ENCODE measurements at places on chromosomes 11 and 22.
A peak's percentile ranks its signal among the peaks of the same experiment; 100 is the strongest.

- DNase-seq: peak; percentile 93
Observed at GRCh38 chr22:39185601-39186012, 33.1 kb upstream of the CBX7 start.

DNA sequence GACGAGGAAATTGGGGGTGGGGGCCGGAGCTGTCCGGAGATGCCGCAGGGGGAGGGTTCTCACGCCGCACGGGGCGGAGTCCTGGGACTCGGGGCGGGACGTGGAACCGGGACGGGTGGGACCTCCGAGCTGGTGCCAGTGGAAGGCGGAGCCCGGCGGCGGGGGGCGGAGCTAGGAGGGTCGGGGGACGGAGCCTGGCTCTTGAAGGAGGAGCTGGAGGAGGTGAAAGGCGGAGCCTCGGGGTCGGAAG is 271 bp downstream of the FKBP2 start:
- peak; percentile 100 for DNase-seq

DNA sequence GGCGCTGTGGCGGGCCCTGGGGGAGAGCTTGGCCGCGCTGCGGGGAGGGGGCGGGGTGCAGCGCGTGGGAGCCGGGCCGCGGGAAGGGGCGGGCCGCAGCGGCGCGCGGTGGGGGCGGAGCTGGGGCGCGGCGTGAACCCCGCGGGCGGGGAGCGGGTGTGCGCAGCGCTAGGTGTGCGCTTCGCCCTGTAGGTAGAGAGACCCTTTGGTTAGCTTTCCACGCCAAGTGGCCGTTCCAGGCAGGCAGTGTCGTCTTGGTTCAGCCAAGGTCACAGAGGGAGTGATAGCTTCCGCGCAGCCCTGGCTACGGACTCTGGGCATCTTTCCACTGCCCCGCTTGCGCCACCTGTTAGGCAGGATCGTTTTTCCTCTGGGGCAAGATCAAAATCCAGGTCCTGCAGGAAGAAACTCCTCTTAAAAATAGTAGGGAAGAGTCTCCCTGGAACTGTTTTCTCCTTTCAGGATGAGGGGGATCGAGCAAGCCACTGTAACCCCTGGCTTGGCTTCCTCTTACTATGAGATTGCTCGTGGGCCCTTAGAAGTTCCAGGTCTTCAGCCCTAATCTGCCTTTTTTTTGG is 434 bp downstream of the BANF1 start:
- DNase-seq: peak; percentile 47

DNA sequence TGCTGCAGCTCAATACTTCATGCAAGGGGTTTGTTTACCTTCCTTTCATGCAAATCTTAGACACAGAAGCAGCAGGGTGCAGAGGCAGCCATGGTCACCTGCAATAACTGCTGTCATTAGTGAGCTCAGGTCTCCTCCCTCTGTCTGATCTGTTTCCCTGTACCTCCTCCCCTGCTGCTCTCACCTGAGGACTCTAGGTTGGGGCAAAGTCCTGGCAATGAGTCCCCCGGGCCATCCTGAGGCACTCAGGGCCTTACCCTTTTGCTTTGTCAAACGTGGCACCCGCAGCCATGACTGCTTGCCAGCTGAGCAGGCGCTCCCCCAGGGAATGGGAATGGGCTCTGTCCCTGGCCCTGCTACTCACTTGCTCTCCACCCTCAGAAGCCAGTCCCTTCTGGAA is 3.9 kb downstream of the LRRC10B start:
- DNase-seq: no peak

GRCh38 chr11:91163619-91164451 is 941.0 kb upstream of the CHORDC1 start:
- no peak for DNase-seq

- no peak for DNase-seq
Observed at GRCh38 chr11:6258141-6258540, 1.5 kb upstream of the CCKBR start.

GRCh38 chr11:130209954-130210854 is 50.6 kb downstream of the ST14 start:
- DNase-seq: no peak

DNA sequence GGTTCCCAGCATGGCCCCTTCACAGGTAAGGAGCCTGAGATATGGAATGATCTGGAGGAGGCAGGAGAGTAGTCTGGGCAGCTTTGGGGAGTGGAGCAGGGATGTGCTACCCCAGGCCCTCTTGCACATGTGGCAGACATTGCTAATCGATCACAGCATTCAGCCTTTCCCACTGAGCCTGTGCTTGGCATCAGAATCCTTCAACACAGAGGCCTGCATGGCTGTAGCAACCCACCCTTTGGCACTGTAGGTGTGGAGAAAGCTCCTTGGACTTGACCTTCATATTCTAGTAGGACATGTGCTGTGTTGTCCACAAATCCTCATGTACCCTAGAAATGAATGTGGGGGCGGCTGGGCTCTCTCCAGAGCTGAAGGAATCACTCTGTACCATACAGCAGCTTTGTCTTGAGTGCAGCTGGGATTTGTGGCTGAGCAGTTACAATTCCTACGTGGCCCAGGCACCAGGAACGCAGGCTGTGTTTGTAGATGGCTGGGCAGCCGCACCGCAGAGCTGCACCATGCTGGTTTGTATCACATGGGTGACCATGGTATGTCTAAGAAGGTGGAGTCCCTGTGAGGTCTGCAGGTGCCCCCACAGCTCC is 21.8 kb upstream of the PPP6R3 start:
- DNase-seq: no peak

DNA sequence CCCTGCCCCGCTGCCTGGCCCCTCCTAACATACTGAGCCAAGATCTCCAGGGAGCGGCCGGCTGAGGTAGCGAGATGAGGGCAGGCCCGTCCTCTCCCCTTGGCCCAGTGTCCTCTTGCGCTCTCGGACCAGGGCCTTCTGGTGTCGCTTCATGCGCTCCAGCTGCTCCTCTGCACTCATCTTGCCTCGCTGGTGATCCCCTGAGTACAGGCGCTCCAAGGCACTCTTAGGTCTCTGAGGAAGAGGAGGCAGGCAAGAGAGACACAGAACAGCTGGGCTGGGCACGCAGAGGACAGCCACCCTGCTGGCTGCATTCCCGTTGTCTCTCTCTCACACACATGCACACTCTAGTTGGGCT is 50.6 kb downstream of the C11orf58 start:
- DNase-seq: peak; percentile 80

DNA sequence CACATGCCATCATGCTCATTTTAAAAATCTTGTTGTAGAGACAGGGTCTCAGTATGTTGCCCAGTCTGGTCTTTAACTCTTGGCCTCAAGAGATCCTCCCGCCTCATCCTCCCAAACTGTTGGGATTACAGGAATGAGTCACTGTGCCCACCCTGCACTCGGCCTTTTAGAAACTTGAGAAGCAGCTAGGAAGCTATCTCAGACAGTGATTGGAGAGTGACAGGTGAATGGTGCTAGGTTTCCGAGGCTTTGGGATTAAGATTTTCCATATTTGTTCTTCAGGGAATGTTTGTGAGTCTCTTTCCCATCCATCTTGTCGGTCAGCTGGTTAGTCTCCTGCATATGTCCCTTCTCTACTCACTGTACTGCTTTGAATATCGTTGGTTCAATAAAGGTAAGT is 10.5 kb downstream of the EI24 start:
- DNase-seq: no peak

- no peak for DNase-seq
Observed at GRCh38 chr11:89521792-89522191, 30.6 kb upstream of the NOX4 start.

DNA sequence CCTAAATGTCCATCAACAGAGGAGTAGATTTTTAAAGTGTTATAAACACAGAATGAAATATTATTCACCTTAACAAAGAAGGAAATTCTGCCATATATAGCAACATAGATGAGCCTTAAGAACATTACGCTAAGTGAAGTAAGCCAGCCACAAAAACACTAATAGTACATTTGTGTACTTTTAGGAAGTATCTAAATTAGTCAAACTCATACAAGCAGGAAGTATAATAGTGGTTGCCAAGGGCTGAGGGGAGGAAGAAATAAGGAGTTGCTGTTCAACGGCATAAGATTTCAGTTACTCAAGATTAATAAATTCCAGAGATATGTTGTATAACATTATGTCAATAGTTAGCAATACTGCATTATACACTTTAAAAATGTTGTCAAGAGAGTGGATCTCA is 181.7 kb upstream of the ZC3H12C start:
- no peak for DNase-seq

DNA sequence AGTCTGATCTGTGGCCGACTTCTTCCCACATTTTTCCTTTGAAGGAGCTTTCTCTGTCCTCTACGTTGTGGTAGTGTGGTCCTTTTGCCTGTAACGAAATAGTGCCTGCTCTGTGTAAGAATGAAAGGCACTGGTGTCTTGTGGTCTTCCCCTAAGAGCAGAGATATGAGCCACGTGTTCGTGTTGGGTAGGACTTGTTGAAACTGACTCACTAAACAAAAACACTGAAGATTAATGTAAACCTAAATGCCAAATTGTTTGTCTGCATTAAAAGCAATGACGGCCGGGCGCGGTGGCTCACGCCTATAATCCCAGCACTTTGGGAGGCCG is 10.1 kb upstream of the RPS3 start:
- no peak for DNase-seq

DNA sequence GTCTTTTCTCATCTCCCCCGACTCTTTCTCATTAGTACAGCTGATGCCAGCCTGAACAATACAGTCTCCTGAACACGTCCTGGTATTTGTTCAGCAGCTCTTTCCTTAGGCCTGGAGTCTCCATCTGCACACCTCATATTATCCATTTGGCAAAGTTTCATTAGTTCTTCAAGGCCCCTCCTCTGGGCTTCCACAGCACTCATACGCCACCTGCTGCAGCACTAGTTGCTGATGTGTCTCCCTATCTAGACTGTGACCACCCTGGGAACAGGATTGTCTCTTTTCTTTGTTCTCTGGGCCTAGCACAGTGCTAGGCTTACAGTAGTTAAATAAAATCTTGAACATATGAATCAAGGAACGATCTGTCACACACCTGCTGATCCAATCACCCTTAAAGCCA is 17.2 kb downstream of the DCHS1 start:
- no peak for DNase-seq

GRCh38 chr11:116499396-116500003 is 273.3 kb downstream of the BUD13 start:
- peak; percentile 76 for DNase-seq

DNA sequence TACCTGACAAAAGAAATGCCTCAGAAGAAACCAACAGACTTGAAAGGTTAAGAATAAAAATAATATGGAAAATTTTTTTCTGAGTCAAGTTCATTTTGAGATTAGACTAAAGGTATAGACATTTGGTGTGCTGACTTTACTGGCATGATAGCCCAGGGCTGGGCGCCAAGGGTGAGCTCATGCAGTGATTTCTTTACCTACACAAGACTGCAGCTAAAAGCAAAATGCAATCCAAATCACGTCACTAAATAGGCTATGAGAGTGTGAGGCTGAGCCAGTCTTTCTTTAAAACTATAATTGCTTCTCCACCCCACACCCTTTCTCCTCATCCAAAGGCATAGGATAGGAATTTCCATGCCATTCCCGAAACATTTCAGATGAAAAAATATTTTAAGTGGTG is 196.5 kb downstream of the FAM76B start:
- DNase-seq: peak; percentile 16

- DNase-seq: no peak
Observed at GRCh38 chr11:126514061-126514693, 158.7 kb downstream of the ST3GAL4 start.

- DNase-seq: peak; percentile 42
Observed at GRCh38 chr11:17894929-17895658, 117.8 kb downstream of the SERGEF start.

GRCh38 chr22:32795214-32795596 is 6.3 kb upstream of the TIMP3 start:
- DNase-seq: no peak

DNA sequence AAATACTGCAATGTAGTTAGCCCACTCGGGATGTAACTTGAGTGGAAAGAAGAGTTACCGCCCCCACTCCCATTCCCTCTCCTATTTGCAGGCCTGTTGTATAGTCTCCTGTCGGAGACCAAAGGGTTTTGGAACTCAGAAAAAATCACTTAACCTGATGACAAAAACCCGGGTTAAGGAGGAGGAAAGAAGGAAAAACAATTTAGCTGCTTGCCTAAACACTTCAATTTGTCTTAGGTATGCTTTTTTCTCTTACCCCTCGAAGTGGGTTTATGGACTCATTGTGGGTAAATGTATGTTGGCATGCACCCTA is 2.2 kb downstream of the YAP1 start:
- DNase-seq: peak; percentile 75

DNA sequence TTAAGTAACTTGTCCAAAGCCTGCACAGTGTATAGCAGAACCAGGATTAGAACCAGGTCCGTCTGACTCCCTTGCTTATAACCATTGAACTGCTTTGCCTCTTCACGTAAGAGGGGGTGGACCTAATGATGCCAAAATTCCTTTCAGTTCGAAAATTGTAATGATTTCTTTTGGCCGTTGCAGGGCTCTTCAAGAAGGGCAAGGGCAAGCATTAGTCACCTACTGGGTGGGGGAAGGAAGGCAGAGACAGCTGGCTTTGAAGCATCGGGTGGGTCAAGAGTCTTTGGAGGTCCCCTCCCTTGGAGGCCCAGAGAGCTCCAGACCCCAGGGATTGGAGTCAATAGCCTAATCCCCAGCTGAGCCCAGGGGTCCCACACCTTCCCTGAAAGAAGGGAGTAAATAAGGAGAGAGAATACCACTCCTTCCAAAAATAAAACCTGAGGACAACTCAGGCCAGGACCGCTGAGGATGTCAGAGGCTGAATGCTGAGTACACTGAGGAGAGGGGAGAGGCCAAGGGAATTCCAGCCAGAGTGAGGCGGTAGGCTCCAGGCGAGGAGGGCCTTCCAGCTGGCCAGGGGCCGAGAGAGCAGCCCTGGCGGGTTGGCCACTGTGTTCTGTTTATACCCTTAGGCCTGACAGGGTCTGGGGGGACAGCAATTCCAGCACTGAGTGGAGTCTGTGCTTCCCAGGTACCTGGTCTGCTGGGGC is 14.1 kb downstream of the CREB3L1 start:
- peak; percentile 82 for DNase-seq

All from lung (tissue), 17 donors.